ENCODE measurements at places on chromosomes 13 and 19.

GRCh38 chr19:28436320-28436719 lies 776.6 kb downstream of the UQCRFS1 start:
- no peak for DNase-seq

- no peak for DNase-seq
Measured at GRCh38 chr19:8680676-8681344, 17.8 kb downstream of the ACTL9 start.

- DNase-seq, result no peak
Measured at GRCh38 chr13:40124633-40125015, 469.2 kb downstream of the COG6 start.

GRCh38 chr13:102830646-102831045 lies 15.2 kb upstream of the ERCC5 start:
- DNase-seq, result no peak

- DNase-seq, result no peak
Measured at GRCh38 chr13:112446347-112446861, 70.2 kb downstream of the SPACA7 start.

GRCh38 chr19:41311613-41312012 lies 1.6 kb downstream of the CCDC97 start:
- DNase-seq, result no peak

GRCh38 chr19:7874897-7875273 lies 695 bp upstream of the PRR36 start:
- no peak for DNase-seq

GRCh38 chr13:50613356-50613831 lies 230.1 kb downstream of the DLEU7 start:
- DNase-seq, result no peak

DNA sequence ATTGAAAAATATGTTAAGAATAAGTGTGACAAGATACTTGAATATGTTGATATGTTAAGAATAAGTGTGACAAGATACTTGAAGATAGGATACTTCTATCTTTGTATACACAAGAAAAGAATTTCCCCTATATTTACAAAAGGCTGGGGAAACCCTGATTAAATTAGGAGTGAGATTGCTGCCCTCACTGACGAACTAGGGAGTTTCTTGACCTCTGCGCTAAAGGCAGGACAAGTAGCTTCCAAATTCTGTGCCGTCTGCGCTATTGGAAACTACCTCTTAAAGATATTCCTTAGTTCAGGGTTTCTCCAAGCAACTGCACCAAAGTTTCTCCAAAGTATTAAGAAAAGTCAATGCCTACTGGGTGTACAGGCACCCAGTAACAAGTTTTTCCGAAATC lies 730 bp downstream of the ZNF260 start:
- no peak for DNase-seq

DNA sequence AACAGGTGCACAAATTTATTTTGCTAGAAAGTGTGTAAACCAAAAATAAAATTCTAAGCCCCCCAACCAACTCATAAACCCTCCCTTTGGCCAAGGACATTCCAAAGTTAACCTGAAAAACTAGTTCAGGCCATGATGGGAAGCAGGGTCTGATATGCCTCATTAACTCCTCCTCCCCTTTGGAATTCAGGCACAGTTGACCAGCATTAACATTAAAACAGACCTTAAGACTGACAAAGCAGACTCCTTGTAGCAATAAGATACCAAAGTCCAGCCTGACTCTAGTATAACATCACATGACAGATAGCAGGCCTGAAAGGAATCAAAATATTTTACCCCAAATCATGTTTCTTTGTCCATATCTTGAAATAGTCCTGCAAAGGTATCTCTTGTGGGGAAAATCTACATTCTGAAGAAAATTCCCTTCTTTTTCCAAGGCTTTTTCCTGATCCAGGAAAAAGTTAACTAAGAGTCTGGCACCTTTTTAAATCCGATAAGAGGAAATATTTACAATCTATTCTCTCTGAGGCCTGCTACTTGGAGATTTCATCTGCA lies 19.7 kb downstream of the NEK5 start:
- no peak for DNase-seq

DNA sequence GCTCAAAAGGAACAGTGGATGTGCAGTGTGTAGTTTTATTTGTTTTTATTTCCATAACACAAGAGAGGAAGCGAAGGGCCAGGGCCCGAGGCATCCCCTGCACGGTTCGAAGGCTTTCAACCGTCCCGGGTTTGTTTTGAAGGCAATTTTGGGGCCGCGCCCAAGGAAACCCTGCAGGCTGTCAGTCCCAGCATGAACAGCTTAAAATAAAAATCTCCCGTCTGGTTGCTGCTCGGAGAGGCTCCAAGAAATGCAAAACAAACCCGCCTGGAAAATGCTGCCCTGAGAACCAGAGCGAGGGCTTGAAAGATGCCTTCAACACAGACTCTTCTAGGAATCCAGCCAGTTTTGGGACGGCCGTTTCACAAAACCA lies 16.0 kb downstream of the LSM4 start:
- no peak for DNase-seq

GRCh38 chr13:51585696-51586095 lies 1.4 kb downstream of the WDFY2 start:
- no peak for DNase-seq

- no peak for DNase-seq
Measured at GRCh38 chr19:35313587-35313986, 15.4 kb upstream of the CD22 start.

DNA sequence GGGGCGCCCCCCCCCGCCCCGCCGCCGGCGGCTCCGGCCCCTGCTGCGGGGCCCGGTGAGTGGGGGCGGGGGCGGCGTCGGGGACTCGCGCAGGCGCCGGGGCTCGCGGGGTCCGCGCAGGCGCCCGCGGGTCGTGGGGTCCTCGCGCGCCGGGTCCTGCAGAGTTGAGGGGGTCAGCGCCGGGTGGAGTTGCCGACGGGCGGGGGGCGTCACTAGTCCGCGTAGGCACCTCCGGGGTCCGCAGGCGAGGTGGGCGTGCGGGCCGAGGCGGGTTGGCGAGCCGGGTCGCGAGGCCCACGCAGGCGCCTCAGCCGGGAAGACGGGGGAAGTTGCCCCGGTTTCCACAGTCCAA lies 365 bp downstream of the PPP6R1 start:
- DNase-seq, result no peak

- DNase-seq, result no peak
Measured at GRCh38 chr19:28934631-28935030, 278.3 kb downstream of the UQCRFS1 start.

DNA sequence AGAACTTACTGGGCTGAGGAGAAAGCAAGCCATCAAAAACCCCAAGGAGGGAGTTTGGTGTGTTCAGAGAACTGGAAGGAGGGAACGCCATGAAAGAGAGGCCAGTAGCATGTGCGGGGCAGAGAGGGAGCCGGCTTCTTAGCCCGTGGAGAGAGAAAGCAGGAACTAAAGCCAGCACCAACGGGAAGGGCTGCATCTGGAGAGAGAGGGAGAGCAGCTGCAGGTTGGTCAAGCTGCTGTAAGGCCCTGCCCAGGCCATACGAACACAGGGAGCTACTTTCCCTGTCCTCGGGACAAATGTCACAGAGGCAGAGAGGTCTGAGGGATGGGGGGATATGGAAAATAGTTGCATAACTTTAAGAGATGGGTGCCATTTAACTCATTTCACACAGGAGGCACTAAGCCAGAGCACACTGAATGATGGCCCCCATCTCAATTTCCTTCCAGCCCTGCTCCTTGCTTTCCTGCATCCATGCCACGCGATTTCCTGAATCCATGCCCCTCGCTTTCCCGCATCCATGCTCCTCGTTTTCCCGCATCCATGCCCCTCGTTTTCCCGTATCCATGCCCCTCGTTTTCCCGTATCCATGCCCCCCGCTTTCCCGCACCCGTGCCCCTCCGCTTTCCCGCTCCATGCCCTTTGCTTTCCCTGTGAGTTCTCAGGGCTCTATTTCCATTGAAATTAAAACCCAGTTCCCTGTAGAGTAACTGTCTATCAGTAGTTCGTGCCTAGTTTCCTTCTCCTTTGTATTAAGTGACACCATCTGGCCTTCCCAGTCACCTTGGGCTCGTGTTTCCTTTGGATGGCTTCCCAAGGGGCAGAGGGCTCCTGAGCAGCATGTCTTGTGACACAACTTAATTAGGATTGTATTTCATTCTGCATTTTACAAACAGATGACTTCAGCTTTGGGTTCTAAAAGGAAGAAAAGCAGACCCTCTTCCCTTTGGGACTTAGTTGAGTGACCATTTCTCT lies 31.5 kb upstream of the TPT1 start:
- peak; percentile 37 for DNase-seq

DNA sequence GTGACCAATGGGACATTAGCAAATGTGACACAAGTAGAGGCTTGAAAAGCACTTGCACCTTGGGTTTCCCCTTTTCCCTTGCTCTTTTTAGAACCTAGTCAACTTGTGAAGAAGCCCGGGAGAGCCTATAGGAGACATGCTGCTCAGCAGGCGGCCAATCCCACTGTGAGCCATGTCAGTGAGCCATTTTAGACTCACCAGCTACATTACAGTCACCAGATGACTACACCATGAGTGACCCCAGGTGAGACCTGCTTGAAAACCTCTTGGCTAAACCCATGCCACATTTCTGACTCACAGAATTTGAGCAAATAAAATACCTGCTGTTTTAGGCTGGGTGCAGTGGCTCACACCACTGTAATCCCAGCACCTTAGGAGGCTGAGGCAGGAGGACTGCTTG lies 317.5 kb downstream of the KLF12 start:
- no peak for DNase-seq

DNA sequence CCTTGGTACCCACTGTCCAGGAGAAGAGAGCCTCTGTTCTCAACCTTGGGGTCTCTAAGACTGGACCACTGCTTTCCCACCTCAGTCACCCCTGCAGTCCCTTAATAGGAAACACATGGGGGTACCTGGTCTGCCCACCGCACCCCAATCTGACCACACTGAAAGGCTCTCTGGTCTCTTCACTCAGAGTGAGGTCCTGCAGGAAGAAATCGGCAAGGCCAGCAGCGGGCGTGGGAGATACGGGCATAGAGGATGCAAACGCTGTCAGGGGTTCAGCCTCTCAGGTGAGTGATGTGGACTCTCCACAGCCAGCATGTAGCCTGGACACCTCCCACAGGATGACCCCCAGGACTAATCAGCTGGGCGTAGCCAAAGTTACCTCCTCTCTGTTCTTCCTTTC lies 3.5 kb downstream of the SIGLEC9 start:
- no peak for DNase-seq

DNA sequence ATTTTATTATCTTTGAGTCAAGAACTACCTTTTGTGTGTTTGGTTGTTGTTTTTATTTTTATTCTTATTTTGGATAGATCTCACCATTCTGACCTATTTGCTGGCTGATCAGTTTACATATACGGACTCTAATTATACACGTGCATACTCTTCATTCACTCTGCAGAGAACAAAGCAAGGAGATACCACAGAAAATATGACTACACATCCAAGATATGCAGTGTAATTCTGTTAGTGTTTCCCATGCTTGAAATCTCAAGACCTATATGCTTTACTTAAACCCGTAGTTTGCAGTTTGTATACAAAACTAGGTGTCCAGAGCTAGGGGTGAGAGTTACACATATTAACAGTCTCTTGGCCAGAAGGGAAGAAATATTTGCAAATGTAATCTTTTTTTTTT lies 205.5 kb downstream of the DCLK1 start:
- DNase-seq, result no peak

GRCh38 chr19:35247526-35248309 lies 1.1 kb upstream of the LSR start:
- no peak for DNase-seq

- no peak for DNase-seq
Measured at GRCh38 chr19:31167690-31168089, 181.5 kb downstream of the TSHZ3 start.

- DNase-seq, result peak; percentile 6
Measured at GRCh38 chr19:37920591-37921450, 13.8 kb downstream of the SIPA1L3 start.

DNA sequence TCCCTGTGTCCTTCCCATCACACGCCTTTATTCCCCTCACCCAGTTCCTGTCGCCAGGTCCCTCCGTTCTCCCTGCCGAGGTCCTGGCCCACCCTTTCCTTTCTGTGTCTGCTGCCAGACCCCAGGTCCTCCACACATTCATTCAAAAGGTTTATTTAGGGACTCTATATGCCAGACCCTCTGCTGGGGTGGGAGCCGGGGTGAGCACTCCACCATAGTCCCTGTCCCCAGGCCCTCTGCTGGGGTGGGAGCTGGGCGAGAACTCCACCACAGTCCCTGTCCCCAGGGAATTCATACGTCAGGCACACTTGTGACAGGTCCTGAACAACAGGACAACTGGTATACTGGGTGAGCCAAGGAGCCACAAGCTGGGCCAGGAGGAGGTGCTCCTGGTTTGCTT lies 34.4 kb upstream of the TUBGCP3 start:
- no peak for DNase-seq

DNA sequence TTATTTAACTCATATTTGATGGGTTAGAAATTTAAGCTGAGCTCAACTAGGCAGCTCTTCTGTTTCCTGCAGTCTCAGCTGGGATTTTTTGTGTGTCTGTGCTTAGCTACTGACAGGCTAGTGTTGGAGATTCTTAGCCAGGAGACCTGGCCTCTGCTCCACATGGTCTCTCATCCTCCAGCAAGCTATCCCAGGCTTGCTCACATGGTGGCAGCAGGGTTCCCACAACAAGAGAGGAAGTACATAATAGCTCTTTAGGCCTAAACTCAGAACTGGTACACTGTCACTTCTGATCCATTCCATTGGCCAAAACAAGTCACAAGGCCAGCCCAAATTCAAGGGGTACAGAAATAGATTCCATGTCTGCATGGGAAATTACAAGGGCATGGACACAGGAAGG lies 406.2 kb downstream of the SUCLA2 start:
- no peak for DNase-seq

DNA sequence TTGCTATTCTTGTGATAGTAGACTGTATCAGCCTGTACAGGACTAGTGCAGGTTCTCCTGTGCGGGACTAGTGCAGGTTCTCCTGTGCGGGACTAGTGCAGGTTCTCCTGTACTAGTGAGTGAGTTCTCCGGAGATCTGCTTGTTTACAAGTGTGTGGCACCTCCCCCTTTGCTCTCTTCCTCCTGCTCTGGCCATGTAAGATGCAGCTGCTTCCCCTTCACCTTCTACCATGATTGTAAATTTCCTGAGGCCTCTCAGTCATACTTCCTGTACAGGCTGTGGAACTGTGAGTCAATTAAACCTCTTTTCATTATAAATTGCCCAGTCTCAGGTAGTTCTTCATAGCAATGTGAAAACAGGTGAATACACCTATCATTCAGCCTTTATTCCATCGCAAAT lies 289.6 kb downstream of the TEX29 start:
- DNase-seq, result peak; percentile 0

DNA sequence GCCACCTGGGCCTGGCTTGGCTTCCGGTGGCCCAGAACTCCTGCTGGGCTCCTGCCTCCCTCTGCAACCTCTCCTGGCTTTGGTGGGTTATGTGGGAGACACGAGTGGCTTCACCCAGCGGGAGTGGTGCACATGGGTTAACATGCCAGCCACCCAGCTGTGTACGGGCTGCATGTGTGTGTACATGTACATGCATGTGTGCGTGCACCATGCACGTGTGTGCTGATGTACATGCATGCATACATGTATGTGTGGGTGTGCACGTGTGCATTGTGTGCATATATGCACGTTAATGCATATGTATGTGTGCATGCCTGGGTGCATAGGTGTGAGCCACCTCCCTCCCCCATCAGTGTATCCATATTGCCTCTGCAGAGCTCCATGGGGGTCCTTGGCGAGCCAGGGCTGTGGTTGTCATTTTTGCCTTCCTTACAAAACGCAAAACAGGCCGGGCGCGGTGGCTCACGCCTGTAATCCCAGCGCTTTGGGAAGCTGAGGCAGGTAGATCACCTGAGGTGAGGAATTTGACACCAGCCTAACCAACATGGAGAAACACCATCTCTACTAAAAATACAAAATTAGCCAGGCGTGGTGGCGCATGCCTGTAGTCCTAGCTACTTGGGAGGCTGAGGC lies 12.5 kb downstream of the GNA11 start:
- no peak for DNase-seq

GRCh38 chr13:106527445-106527801 lies 8.0 kb downstream of the EFNB2 start:
- DNase-seq, result no peak
